ENCODE measurements at places on chromosomes 5 and 9. TPM values are rescaled to one million over a fixed set of nuclear protein-coding genes. Genes with fewer than 3 reads are reported as not detected.

The SGCD gene
- polyA plus RNA-seq: 0.05 TPM

- DNase-seq: no peak
Measured at GRCh38 chr5:95900383-95900958, 61.2 kb downstream of the ELL2 start.

GRCh38 chr5:150448952-150449516 is 505 bp downstream of the RPS14 start:
- no peak for DNase-seq

The WDR31 gene
- polyA plus RNA-seq: 0.13 TPM

- no peak for DNase-seq
Measured at GRCh38 chr5:54679686-54680085, 162.1 kb downstream of the SNX18 start.

DNA sequence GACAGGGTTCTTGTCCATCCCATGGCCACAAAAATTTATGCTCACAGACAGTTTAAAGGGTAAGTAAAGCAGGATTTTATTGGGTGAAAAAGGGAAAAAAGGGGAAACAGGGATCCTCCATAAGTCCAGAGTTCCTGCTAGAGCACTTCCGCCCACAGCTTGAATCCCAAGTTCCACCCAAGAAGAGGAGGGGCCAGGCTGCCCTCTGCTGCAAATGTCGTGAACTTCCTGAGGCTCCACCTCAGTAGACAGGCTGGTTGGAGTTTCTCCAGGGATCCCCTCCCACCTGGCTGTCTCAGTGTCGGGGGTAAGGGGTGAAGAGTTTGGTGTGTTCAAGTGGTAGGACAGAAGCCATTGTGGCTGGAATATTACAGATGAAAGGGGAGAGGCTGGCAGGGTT is 275.0 kb upstream of the SGCD start:
- DNase-seq: peak; percentile 17

DNA sequence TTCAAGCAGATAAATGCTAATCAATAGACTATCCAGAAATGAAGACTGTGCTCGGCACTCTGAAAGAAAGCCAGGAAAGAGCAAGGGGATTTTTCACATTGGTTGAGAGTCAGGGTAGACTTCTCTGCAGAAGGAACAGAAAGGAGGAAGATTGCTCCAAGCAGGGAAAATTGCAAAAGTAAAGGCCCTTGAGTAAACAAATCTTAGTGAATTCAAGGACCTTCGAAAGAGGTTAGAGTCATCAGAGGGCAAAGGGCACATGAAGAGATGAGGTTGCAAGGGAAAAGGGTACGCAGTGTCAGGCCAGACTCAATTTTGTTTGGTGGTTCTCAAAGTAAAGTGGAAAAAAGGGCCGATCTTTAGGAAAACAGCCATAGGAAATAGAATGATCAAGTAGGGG is 157.6 kb upstream of the RAI14 start:
- no peak for DNase-seq

GRCh38 chr5:126610160-126610559 is 9.4 kb downstream of the PHAX start:
- DNase-seq: no peak

GRCh38 chr9:110583237-110583636 is 3.7 kb upstream of the SVEP1 start:
- DNase-seq: no peak

GRCh38 chr5:1380910-1381309 is 36.0 kb upstream of the CLPTM1L start:
- no peak for DNase-seq

DNA sequence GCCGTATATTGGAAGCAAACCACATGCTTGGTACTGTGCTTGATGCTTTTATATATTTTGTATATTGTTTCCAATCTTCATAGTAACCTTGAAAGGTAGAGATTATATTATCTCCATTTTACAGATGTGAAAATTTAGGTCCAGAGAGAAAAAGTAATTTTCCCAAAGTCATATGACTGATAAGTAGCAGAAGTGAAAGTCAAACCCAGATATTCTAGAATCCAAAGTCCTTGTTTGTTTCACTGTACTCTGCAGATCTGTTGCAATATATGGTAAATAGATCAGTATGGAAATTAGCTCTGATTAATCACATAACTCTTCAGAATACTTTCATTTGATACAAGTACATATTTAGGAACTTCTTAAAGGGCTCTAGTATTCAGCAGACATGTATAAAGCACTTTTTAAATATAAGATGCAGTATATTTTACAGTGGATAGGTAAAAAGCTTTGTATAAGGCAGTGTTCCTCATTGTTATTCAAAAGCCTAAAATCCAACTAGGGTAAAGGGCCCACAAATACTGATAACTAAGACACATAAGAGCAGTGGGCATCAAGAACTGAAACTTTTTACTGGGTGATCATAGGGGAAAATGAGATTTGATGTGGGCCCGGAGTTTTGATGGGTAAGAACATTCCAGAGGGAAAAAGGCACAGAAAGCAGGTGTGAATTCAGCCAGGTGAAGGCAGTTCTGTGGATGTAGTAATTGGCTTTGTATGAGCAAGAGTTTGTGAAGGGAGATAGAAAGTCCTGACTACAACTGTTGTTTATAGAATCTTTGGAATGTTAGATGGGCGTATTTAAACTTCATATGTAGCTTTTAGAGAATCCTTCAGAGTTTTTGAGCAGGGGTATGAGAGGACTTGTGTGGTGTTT is 25.0 kb downstream of the NDFIP1 start:
- no peak for DNase-seq

- DNase-seq: no peak
Measured at GRCh38 chr5:107444300-107444699, 226.4 kb downstream of the EFNA5 start.

The LHX3 gene
- polyA plus RNA-seq: not detected

GRCh38 chr9:136629879-136630661 is 32.6 kb upstream of the EGFL7 start:
- DNase-seq: peak; percentile 86

GRCh38 chr5:39767916-39768315 is 343.1 kb upstream of the DAB2 start:
- DNase-seq: no peak

GRCh38 chr5:6712142-6712576 is 1.1 kb upstream of the TENT4A start:
- peak; percentile 70 for DNase-seq

GRCh38 chr5:178624631-178625546 is 2.0 kb downstream of the CLK4 start:
- DNase-seq: peak; percentile 32

DNA sequence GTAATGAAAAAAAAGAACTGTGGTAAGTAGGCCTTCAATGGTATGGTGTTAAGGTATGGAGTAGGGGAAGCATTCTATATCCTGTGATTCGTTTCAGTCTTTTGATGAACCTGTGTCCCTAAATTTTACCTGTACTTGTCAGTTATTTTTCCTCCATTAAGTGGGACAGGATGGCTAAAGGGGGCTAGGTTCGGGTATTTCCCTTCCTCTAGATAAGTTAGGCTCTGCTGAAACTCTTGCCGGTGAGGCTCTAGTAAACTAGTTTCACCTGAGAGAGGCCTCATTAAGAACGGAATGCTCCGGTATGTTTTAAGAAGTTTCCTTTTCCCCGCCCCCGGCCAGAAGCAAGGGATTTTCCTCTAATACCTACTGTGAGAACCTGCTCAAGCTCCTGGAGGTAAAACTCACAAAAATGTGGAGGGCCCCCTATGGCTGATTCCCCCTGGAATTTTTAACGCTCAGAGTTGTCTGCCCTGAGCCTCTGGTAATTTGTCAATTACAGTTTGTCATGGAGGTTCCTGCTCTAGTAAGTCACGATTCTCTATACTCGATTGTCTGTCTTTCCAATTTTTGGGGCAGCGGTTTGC is 87.7 kb downstream of the MACIR start:
- peak; percentile 82 for DNase-seq

The C5 gene
- not detected for polyA plus RNA-seq

DNA sequence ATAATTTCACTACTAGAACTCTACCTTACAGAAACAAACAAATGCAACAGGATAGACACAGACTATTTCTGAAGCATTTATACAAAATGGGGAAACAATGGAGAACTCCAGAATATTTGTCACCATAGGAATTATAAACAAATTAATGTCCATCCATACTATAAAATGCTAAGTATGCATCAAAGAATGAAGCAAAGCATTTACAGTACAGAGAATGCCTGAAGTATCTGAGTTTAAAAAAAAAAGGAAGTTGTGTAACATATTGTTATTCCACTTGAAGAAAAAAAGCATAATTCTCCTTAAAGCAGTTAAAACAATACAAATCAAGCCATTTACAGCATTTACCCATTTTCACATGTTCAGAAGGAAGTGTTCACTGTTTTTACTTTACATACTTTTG is 53.0 kb downstream of the DROSHA start:
- DNase-seq: no peak

- no peak for DNase-seq
Measured at GRCh38 chr5:179834120-179834519, 13.4 kb downstream of the SQSTM1 start.

DNA sequence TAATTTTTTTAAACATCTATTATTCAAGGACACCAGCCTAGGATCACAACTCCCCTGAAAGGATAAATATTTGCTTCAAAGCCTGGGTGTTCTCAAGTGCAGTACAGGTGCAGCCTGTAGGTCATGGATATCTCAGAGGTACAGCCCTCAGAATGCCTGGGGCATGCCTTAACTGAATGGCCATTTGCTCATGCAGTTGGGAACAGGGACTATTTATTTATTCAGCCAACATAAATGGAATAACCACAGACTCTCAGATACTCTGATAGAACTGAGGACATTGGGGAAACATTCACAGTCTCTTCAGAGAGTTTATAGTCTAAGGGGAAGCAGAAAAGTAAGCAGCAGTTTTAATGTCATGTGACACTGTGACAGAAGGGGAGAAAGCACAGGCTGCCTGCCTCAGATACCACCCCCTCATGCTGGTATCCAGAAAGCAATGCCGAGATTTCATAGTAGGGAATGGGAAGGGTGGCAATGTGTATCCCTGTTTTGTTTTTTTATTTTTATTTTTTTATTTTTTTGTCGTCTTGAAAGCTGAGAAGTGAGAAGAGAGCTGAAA is 112.6 kb downstream of the MACIR start:
- DNase-seq: no peak

The GFPT2 gene
- 74.6 TPM for polyA plus RNA-seq

The SPAAR gene
- 0.17 TPM for polyA plus RNA-seq

The RASGEF1C gene
- 0.40 TPM for polyA plus RNA-seq

DNA sequence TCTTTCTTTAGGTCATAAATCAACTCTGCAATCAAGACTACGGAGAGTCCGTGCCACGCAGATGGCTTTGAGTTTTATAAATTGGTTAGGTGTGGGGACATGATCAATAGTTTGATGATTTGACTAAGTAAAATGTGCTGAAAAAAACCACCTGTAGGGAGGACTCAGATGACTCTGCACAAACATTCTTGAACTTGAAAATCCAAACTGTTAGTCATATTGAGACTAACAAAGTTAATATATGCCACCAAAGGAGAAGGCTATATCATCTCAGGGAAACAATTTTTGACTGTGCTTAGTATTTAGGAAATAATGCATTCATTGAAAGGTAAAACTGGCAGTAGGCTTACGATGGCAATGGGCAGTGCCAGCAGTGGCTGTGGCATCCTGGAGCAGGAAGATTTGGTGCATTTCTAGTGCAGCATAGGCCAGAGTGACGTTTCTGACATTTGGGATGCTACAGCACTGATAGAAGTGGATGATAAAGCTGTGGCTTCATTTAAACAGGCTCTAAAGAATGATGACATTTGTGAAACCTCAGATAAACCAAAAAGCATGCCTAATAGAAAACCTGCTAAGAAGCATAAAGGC is 291.1 kb downstream of the MLLT3 start:
- DNase-seq: no peak

DNA sequence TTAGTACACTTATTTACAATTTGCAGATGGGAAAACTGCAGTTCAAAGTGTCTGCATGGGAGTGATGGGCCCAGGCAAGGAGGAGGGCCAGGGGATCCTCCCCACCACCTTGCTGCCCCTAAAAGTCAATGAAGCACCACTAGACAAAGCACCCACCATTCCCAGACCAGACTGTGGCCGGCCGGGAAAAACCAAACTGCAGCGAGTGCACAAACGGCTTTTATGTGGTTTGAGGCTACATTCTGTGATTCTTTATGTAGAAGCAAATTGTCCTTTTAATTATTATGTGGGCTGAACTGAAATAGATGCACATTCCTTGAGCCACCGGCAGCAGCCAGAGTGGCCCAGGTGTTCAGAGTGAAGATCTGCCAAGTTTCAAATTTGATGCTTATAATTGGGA is 585.3 kb upstream of the KLF4 start:
- DNase-seq: no peak

GRCh38 chr9:137149942-137150616 is 11.1 kb downstream of the GRIN1 start:
- DNase-seq: peak; percentile 73

- DNase-seq: peak; percentile 40
Measured at GRCh38 chr9:89470224-89470839, 27.6 kb downstream of the SEMA4D start.

DNA sequence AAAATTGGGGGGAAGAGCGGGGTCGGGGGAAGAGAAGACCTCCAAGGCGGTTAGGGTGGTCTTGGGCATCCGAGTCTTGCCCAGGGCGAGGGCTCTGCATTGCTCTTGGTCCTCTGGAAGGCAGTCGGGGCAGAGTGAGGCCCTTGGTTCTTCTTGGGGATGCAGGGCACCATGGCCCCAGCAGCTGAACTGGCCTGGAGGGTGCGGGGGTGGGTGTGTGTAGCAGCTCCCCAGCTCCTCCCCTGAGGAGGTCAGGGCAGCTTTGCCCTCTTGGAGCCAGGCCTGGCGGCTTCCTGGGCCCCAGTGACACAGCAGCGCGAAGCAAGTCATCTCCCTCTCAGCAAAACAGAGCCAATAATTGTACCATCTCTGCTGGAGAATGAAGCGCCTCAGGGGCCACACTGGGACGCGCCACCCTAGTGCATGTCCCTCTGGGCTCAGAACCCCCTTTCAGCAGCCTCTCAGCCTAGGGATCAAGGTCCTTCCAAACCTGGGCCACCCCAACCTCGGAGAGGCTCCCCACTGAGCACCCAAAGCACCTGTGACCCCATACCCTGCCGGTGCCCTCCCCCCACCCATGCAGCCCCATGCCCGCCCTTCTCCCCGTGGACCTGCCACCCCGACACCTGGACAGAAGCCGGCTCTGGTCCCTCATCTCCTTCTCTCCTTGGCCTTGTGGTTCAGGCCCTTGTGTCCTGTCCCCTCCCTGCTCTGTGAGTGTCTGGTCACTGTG is 10.4 kb upstream of the RXRA start:
- DNase-seq: no peak

GRCh38 chr5:111892949-111893348 is 136.0 kb upstream of the NREP start:
- DNase-seq: no peak

- no peak for DNase-seq
Measured at GRCh38 chr5:6572086-6572824, 60.6 kb downstream of the NSUN2 start.

The TMEM8B gene
- polyA plus RNA-seq: 3.6 TPM

The PRR16 gene
- polyA plus RNA-seq: 0.64 TPM

The LRRC19 gene
- 0.71 TPM for polyA plus RNA-seq

The PTCD2 gene
- polyA plus RNA-seq: 4.3 TPM

The GRXCR2 gene
- not detected for polyA plus RNA-seq
